Peyer's patch (tissue), 4 donors: ENCODE measurements at places on chromosomes 2 and 18.

DNA sequence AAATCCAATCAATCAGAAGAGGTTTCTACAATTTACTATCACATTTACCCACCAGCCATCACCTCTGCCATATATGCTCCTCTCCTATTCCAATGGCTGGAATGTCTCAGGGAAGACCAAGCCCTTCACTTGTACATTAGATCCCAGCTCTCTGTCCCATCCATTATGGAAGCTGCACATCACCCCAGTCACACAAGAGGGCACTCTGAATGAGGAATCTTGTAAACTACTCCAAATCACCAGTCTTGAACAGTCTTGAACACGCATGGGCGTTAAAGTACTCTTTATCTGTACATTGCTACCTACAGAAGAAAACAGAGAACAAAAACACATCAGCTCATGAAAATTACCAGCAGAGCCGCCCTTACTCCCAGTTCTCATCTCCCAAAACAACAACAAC, 38.7 kb downstream of the ZC3H8 start:
- DNase-seq = no peak

GRCh38 chr2:7363906-7364305, 446.7 kb downstream of the RNF144A start:
- no peak for DNase-seq

- DNase-seq = no peak
Observed at GRCh38 chr2:150916467-150917396, 344.9 kb downstream of the RBM43 start.

DNA sequence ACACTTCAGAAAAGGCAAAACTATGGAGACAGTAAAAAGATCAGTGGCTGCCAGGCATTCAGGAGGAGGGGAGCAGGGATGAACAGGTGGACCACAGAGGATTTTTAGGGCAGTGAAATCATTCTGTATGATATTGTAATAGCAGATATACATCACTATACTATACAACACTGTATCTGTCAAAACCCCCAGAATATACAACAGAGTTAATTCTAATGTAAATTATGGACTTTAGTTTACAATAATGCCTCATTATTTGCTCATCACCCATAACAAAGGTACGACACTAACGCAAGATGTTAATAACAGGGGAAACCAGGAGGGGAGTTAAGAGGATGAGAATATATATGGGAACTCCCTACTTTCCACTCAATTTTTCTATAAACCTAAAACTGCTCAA, 28.8 kb downstream of the MAP3K2 start:
- no peak for DNase-seq

DNA sequence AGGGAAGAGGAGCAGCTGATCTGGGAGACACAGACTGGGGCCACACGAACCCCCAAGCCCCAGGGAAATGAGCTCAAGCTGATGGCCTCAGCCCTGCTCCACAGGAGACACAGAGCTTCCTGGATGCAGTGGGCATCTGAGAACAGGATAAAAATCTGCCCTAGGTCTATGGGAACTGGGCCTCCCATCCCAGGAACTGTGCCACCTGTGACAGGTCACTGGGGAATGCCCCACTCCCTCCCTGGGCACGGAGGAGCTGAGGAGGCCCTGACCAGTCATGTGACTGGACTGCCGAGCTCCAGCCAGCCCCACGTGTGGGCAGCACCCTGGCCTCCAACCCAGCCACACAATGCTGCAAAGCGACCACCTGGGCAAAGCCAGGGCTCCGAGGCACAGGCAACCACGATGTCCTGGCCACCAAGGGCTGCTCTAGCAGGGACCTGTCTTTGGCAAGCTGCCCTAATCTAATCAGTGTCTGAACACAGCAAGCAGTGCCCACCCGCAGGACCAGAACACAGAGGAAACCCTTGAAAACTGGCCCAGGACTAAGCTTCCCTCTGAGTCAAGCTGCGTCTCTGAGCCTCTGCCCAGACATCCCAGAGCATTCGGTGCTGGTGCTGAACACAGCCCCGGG, 57.8 kb upstream of the ID2 start:
- DNase-seq = peak; percentile 44

GRCh38 chr2:223247136-223247535, 195.1 kb downstream of the KCNE4 start:
- DNase-seq = no peak

DNA sequence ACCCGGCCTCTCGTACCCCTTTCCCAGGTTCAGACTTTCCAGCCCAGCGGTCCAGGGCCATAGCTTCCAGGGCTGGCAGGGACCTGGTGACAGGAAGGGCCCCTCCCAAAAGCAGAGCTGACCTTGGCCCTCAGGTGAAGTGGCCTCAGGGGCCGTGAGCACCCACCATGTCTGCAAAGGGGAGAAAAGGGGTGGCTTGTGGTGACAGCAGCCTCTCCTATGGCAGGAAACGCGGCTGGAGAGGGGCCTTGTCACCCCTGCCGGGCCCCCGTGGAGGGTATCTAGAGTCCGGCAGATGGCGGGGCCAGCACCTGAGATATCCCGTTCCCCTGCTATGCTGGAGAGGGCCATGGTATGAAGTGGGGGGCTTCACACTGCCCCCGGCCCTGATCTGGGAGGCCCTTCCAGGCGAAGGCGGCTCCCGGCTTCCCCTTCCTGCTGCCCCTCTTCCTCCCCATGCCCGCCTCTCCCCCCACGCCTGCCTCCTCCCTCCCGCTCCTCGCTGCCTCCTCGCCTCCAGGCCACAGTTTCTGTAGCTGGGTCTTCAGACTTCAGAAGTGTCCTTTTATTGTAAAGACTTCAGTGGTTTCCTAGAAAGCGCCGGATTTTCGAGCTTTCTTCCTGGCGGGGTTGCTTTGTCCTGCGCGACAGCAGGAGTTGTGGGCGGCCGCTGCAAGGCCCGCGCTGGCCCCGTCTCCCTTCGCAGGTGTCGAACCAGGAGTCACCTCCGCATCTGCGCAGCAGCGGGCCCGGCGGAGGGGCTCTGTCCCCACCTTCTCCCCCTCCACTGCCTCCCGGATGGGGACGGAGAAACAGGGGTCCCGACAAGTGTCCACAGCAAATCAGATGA, 240.5 kb upstream of the MYT1L start:
- no peak for DNase-seq

DNA sequence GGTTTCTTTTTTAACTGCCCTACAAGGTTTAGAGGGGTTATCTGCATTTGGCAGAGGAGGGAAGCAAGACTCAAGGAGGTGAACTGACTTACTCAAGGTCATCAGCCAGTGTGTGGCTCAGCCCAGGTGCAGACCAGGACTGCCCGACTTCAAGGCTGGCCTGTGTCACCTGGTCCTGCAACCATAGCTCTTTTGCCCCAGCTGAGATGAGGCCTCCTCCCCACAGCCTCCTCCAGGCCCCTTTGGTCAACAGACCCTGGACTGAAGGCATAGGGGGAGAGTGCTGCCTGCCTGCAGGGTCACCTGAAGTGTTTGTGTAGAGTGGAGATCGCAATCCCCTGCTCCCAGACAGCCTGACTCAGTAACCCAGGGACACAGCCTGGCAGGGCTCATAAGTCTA, 168.5 kb upstream of the GLI2 start:
- DNase-seq = no peak

DNA sequence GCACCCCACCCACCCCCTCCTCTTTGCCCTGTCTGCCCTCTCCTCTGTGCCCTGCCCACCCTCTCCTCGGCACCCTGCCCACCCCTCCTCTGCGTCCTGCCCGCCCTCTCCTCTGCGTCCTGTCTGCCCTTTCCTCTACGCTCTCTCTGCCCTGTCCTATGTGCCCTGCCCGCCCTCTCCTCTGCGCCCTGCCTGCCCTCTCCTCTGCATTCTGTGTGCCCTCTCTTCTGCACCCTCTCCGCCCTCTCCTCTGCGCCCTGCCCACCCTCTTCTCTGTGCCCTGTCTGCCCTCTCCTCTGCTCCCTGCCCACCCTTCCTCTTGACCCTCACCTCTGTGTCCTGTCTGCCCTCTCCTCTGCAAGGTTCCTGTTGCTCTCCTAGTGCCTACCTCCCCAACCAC, 233.6 kb downstream of the SMAD2 start:
- DNase-seq = no peak

DNA sequence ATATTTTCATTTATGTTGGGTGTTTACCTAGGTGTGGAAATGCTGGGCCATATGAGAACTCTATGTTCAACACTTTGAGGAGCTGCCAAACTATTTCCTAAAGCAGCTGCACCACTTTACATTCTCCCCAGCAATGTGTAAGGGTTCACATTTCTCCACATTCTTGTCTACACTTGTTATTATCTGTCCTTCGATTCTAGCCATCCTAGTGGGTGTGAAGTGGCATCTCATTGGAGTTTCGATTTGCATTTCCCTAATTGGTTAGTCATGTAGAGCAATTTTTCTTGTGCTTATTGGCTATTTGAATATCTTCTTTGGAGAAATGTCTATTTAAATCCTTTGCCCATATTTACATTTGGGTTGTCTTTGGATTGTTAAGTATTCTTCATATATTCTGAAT, 21.9 kb downstream of the RNF144A start:
- DNase-seq = no peak

DNA sequence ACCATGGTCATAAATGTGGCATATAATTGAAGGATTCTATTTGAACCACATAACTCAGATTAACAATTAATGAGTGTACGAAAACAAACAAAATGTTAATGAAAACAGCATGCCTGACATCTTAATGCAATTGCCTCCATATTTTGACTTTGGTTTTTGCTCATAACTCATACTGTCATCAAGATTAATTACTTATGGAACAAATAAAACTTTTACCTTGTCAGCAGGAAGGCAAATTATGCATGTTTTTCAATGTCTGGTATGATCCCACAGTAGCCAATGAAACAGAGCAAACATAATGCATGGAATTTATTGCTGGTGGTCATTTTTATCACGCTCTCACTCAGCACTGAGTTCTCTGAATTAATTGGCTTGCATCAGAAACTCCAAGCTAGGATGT, 5.1 kb downstream of the PLEKHM3 start:
- no peak for DNase-seq

DNA sequence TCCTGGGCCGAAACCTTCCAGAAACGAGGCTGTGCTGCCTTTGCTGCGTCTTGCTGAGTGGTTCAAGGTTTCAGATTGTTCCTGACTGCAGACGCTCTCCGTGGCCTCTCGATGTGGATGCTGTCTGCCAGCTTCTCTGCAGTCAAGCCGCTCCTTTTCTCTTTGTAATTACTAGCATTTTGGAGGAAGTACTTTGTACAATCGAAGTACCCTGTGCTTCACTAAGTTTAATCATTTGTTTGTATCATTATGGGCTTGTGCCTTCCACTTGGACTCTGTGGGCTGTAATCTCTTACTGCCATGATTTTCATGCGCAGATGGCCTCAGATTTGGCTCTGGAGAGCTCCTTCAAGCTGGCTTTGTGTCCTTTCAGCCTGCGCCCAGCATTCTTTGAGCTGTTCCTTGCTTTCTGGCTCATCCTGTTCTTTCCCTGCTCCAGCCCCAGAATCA, 49.3 kb downstream of the TRAF3IP1 start:
- DNase-seq = no peak

DNA sequence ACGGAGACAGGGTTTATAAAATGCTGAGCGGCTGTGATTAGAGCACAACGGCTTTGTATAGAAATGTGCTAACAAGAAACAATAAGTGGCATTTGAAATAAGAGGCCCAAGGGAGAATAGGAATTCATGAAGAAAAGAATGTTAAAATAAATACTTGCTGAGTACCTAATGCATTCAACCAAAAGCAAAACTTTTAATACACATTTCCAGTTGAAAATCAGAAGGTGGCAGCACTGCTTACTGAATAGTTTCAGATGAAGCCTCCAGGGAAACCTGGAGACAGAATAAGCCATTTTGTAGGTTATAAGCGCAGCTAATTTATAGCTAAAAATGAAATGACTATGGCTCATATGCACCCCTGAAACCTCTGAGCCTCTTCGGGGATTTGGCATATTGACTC, 286.6 kb downstream of the DPP10 start:
- no peak for DNase-seq

GRCh38 chr2:118971245-118972122, 29.5 kb downstream of the MARCO start:
- DNase-seq = no peak

GRCh38 chr2:150282771-150283371, 204.6 kb downstream of the RND3 start:
- no peak for DNase-seq

GRCh38 chr18:32919799-32920198, 147.0 kb upstream of the KLHL14 start:
- DNase-seq = peak; percentile 76

GRCh38 chr2:184767059-184767458, 168.7 kb downstream of the ZNF804A start:
- DNase-seq = no peak

GRCh38 chr18:39380866-39381265, 1815.3 kb upstream of the CELF4 start:
- DNase-seq = no peak

DNA sequence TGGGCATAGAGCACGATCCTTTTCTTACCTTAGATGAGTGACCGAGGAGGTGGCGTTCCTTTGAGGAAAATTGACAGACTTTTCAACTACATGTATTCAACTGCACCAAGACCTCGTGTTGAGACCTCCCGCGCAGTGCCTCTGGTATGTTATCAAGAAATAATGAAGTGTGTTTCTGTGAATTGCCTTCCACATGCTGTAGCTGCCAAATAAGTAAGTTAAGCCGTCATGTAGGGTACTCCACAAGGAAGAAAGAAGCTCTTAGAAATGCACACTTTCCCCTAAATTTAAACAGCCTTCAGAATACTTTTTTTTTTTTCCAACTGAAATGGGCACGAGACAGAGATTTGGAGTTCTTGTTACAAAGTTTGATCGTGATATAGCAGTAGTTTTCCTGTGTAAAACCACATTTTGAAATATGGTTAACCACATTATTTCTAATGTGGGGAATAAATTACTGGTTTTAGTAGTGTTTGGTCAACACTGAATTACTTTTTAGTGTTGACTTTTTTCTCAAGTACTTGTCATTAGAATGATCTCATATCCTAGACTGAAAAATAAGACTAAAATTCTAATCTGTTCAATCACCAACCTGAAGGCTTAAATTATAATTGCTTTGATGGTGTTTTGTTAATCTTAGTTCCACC, 30.5 kb downstream of the PDK1 start:
- no peak for DNase-seq

DNA sequence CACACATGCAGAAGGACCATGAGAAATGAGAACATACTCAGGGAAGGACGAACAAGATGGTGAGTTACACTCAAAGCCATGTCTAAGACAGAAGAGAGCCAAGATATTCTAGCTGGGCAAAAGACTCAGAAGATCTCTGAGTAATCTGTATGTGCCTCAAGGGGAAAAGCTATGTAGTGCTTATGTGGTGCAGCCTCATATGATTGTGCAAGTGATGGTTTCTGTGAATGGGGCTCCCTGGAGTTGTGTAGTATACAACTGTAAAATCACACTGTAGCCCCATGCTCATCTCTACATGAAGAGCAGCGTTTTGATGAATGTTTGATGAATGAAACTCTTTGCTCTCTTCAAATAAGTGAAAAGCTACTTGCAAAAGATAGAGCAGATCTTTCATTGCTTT, 57.5 kb downstream of the OSR1 start:
- DNase-seq = no peak

GRCh38 chr2:197452754-197453122, 614 bp upstream of the COQ10B start:
- DNase-seq = no peak

GRCh38 chr2:2823061-2823753, 492.1 kb upstream of the MYT1L start:
- DNase-seq = no peak

- DNase-seq = no peak
Observed at GRCh38 chr2:199456383-199457146, 1.2 kb downstream of the SATB2 start.

GRCh38 chr2:207472343-207473048, 57.3 kb upstream of the CREB1 start:
- DNase-seq = no peak

- no peak for DNase-seq
Observed at GRCh38 chr18:9628984-9629383, 14.6 kb upstream of the PPP4R1 start.
